ENCODE measurements at places on chromosomes 6 and 20.

DNA sequence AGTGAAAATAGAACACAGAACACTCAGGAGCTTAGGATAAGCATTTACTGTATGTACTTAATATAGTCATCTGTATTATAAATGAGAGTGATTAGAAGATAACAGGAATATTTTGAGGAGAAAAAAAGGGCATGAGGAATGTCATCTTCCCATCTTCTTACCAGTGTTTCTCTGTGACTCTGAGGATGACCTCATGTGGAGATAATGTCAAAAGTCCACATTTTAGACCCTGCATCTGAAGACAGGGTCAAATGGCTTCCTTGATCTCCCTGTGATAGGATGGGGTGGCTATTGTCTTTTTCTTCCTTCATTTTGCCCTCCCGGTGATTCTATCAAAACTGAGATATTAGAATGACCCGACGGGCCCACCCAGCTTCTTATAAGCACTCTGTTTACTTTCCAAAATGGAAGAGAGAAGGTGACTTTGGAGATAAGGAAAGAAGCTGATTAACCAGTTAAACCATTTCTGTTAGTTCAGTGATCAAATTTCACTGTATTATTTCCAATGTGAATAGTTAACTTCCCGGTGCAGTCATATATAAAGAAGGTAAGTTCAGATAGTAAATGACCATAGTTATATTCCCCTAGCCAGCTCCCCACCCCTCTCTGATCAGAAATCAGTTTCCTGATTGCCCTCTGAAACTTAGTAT is 115.7 kb upstream of the SALL4 start:
- no peak for DNase-seq

DNA sequence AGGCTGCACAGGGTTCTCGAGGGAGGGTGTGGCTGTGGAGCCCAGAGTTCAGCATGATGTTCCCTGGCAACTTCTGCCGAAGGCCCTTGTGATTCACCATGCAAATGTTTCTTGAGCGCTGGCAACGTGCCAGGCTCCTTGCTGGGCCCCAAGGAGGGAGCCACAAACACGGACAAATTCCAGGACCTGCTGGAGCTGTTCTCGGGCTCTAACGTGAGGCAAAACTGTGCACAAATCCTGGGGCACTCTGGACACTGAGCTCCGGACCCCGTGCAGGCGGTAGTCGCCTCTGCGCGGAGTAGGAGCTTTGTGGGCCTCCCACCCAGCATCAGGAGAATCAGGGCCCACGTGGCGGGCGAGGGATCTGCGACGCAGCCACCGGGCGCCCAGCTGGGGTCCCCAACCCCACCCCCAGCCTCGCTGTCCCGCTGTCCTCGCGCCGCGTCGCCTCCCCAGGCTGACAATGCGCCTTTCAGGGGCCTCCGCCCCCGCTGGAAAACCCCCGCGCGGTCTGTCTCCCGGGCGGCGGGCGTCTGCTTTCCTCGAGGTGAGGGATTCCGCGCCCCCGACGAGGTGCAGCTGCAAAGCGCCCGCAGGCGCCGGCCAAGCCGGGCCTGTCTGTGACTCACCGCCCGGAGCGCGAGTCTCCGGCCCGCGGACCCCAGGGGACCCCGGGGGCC is 31.7 kb upstream of the SCUBE3 start:
- DNase-seq = no peak

- DNase-seq = no peak
These were observed 140.4 kb upstream of the CITED2 start for GRCh38 chr6:139514819-139515218.

GRCh38 chr6:137332637-137333280 is 113.6 kb upstream of the IFNGR1 start:
- DNase-seq = no peak

DNA sequence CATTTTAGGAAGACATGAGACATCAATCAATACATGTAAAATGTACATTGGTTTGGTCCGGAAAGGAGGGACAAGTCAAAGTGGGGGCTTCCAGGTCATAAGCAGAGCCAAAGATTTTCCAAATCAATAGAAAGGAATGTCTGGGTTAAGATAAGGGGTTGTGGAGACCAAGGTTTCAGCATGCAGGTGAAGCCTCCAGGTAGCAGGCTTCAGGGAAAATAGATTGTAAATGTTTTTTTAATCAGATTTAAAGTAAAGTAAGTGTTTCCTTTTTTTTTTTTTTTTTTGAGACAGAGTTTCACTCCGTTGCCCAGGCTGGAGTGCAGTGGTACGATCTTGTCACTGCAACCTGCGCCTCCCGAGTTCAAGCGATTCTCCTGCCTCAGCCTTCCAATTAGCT is 16.8 kb upstream of the SERPINB9 start:
- no peak for DNase-seq

DNA sequence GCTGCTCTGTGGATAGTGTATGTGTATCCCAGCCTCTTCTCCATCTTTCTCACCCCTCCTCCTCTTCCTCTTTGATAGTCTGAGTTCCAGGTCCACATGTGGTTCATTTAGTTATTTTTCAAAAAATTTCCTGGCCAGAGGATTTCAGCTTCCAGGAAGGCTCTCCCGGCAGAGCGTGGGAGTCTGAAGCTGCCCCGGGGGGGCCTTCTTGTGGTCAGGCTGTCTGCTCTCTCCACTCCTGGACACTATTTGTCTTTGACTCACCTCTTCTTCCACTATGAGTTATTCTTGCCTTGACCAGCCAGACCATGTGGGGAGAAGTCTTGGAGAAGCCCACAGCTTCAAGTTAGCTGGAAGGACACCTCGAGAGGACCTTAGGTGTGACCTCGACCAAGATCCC is 258.8 kb downstream of the CDC5L start:
- DNase-seq = no peak

- DNase-seq = no peak
These were observed 162.9 kb upstream of the SASH1 start for GRCh38 chr6:148179786-148180185.

GRCh38 chr6:158226655-158227512 is 58.7 kb downstream of the GTF2H5 start:
- DNase-seq = no peak

- DNase-seq = no peak
These were observed 147.7 kb upstream of the DST start for GRCh38 chr6:56790414-56790813.

GRCh38 chr6:29129326-29130012 is 21.6 kb downstream of the OR2J3 start:
- no peak for DNase-seq

GRCh38 chr6:152246554-152247337 is 390.4 kb downstream of the SYNE1 start:
- no peak for DNase-seq

DNA sequence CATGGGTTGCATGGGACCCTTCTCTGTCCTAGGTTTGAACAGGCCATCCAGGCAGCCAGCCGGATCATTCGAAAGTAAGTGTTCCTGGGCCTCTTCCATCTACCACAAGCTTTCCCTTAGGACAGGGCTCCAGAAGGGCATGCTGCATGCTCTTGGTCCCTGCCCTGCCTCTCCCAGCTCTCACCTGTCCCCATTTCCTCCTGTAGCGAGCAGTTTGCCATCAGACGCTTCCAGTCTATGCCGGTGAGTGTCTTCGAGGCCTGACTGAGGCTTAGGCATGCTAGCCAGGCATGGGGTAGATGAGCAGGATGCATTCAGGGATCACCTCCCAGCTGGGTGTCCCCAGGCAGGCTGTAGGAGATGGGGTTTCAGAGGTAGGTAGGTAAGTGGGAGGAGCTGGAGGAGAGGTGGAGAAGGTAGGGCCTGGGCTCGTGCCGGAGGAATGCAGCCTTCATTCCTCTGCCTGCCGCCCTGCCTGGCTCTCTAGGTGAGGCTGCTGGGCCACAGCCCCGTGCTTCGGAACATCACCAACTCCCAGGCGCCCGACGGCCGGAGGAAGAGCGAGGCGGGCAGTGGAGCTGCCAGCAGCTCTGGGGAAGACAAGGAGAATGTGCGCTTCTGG is 4.3 kb downstream of the CDC25B start:
- no peak for DNase-seq

DNA sequence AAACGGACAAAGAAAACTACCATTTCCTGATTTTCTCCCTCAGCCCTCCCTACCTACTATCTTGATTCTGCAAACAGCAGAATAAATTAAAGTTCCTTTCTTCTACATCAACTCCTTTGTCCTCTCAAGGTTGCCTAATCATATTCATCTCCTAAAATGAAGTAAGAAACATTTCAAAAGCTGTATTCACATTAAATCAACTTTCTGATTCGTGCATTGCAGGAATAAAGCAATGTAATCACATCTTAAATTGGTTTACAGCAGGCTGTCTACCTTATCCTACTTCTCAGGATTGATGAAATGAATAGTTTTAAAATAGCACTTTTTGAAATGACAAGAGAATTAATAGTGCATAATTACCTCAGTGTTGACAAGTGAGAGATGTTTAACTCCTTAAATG is 25.1 kb downstream of the PRKN start:
- no peak for DNase-seq

- DNase-seq = no peak
These were observed 39.2 kb upstream of the CLDN20 start for GRCh38 chr6:155224618-155225017.

- no peak for DNase-seq
These were observed 212.1 kb downstream of the BMP2 start for GRCh38 chr20:6979621-6980020.

GRCh38 chr20:49742948-49743347 is 29.3 kb upstream of the B4GALT5 start:
- DNase-seq = no peak

GRCh38 chr6:26545627-26546026 is 7.5 kb downstream of the HMGN4 start:
- DNase-seq = no peak

DNA sequence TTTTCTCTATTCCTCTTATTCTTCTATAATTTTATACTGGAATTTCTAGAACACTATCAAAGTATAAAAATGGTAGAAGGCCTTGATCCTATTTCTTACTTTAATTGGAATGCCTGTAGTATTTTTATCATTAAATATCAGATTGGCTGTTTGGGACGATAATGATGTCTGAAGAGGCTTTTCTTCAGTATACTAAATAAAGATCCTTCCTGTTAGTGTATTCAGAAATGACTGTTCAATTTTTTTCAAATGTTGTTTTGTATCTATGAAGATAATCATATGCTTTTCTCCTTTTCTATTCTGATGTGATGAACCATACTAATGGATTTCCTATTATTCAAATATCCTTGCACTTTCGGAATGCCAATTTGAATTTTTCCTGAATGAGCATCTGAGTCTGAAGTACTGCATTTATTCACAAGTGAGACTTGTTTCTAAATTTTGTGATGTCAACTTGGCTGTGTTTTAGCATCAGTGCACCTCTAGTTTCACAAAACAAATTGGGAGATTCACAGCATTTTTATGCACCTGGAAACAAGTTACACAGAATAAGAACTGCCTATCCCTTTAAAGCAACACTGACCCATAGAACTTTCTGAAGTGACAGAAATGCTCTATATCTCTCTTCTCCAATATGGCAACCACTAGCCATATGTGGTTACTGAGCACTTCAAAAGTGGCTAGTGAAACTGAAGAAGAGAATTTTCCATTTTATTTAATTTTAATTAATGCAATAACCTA is 71.6 kb upstream of the PRND start:
- DNase-seq = no peak

- DNase-seq = no peak
These were observed 88.8 kb downstream of the MAP3K4 start for GRCh38 chr6:161080263-161080970.

DNA sequence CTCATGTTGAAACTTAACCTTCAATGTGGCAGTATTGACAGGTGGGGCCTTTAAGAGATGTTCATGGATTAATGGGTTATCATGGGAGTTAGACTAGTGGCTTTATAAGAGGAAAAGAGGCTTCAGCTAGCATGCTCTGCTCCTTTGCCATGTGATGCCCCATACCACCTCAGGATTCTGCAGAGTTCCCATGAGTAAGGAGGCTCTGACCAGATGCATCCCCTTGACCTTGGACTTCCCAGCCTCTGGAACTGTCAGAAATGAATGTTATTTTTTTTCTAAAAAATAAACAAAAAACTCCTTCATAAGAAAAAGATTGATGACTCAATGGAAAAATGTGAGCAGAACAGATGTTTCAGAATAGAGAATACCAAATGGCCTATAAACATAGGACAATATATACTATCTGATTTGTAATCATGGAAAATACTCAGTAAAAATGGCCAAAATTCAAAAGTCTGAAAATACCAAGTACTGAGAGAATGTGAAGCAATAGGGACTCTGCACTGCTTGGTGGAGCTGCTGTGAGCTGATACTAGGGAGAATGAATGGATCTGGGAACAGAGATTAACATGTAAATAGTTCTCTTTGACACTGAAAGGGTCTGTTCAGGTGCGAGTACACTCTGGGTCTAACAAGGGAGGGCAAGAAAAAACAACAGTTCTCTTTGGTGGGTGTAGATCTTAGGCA is 7.4 kb upstream of the TRIM39 start:
- DNase-seq = no peak

DNA sequence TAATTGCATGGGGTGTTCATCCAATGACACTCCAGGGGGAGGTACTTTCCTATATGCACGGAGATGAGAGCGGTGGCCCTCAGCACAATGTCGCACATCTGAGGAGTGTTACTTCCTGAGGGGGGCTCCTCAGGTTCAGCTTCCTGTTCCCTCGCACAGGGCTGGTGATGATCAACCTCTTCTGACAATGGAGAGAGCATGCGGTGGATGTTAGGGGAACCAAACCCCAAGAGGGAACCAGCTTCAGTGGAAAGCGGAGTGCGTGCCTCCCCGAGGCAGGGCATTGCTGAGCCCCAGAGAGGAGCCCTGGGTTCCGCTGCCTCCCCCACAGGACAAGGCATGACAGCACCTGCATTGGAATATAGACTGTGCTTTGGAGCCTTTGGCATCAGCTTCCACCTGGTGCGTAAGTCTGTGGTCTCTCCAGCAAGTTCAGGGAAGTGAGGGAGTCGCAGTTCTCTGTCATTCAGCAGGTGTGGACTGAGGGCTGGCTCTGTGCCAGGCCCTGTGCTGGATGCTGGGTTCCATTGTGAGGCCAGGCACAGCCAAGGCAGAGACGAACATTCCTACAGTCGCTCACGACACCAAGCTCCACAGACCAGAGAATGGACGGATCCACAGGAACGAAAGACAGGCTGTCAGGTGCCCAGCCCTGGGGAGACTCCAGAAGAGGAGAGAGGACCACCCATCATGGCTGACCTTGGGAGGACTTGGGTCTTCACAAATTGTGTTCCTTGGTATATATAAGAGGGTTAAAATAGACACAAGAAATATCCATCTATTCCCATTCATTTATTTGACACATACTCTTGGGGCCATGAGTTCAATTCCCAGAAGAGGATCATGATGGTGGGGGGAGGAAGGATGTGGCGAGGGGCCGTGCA is 3.9 kb upstream of the ZNF831 start:
- DNase-seq = no peak

GRCh38 chr6:165679326-165679725 is 16.3 kb upstream of the PDE10A start:
- no peak for DNase-seq

GRCh38 chr20:40638414-40638813 is 50.6 kb downstream of the MAFB start:
- no peak for DNase-seq

- no peak for DNase-seq
These were observed 73.5 kb upstream of the RNF217 start for GRCh38 chr6:124888581-124889371.

Measured in spleen (tissue), 13 donors.